OCI-LY7 (cell line): ENCODE measurements at places on chromosomes 1 and 21. TPM values are rescaled to one million over a fixed set of nuclear protein-coding genes. Genes with fewer than 3 reads are reported as not detected.

Gene ALX3
- total RNA-seq, result not detected in 2 replicates

Gene SPRR5
- total RNA-seq, result not detected in 2 replicates

Gene WNT9A
- total RNA-seq, result not detected in 2 replicates

Gene TNFSF18
- total RNA-seq, result not detected in 2 replicates

Gene ATP1A2
- not detected in 2 replicates for total RNA-seq

Gene VSIG8
- not detected in 2 replicates for total RNA-seq

Gene KCNJ9
- total RNA-seq, result not detected in 2 replicates
